Naive thymus-derived CD4-positive, alpha-beta T cell (primary cell): ENCODE measurements at places on chromosomes 7 and 10.

DNA sequence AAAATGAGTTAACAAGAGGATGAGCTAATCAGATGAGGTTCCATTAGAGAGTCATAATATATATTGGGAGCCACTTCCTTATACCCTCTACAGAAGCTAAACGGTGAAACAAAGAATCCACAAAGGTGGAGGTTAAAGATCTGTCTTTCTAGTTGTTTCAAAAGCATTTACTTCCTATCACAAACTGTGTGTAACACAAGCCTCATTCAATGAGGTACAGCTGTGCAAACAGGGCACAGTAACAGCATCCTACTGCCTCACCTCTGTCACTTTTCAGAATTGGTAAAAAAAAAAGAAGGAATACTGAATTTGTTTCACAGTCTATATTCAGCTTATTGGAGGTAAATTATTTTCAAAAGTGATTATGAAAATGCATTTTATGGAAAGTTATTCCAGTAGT, 128.7 kb downstream of the AGMO start:
- no peak for DNase-seq

DNA sequence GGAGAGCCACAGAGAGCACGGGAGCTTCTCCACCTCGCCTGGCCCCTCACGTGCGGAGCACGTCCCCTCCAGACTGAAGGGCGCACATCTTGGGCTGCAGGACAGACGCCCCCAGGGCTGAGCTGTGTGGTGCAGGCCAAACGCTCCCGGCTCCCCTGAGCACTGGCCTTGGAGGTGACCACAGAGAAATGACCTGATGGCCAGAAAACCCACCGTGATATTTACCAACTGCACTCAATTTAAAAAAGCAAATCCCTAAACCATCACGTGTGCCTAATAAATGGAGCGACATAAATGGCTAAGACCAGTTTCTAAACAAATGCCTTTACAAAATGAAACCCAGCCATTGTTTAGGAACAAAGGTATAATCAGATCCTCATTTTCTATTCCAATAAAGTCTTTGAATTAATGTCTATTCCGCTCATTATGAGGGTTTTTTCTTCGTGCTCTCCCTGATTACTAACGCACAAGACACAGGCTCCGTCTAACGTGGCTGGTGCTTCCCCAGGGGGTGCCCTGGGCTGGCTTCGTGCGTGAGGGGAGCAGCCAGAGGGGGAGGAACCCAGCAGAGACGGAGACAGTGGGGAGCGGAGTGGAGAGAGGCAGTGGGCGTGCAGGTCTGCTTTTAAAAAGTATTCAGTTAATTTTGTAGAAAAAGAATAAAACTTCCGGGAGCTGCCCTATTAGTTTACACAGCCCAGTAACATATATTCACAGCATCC, 190.3 kb downstream of the DNAJB6 start:
- DNase-seq = no peak

- no peak for DNase-seq
Observed at GRCh38 chr7:118327174-118327573, 102.7 kb downstream of the ANKRD7 start.

- no peak for DNase-seq
Observed at GRCh38 chr10:120110196-120110595, 217.7 kb downstream of the SEC23IP start.

DNA sequence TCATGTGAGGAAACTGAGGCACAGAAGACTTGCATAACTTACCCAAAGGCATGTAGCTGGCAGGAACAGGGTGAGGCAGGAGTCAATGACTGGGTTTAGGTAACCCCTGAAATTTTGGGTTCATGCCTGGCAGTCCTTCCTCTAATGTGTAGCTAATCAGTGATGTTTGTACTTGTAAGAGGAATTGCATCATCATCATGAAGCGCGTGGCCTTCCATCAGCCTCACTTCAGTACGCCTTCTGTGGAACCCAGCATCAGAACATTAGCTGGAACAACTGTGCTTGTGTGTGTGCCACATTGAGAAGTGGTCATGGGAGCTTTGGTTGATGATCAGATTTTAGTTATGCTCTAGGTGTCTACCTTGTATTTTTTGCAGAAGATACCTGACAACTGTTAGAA, 18.2 kb upstream of the STMP1 start:
- DNase-seq = no peak

DNA sequence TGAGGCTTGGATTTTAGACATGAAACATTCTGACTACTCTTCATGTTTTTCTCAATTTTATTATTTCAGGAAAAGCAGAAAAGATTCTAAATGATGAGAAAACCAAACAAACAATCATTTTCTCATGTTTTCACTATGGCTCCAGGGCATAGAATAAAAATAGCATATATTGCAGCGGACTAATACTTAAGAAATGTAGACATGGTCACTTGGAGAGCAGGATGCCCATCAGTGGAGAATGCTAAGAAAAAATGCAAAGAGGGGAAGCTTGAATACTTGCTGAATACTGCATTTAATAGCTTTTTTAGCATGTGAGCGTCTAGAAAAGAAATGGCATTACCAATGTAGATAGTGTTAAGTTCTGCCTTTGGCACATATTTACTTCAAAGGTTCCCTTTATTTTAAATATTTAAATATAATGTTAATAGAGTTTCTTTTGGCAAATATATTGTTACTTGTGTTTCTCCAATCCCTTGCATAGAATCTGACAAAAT, 107.9 kb downstream of the PPP1R17 start:
- DNase-seq = no peak

DNA sequence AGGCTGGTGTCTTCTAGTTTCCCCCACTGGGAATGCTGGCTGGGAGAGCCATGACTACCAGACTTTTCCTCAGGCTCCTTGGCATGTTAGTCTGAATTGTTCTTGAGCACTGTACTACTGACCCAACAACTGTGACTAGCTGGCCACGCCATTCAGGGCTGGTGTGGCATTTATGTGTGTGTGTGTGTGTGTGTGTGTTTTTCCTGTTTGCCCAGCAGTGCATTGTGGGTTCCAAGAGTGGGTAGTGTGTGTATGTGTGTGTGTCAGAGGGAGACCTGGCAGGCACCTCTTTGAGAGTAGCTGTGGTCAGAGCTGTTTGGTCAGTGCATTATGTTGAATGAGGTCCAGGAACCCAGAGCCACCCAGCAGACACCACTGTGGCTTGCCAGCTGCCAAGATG, 9.2 kb downstream of the PCBD1 start:
- DNase-seq = no peak

GRCh38 chr10:53223851-53224250, 451.3 kb upstream of the MBL2 start:
- DNase-seq = no peak

GRCh38 chr10:28996345-28996744, 292.5 kb upstream of the LYZL1 start:
- no peak for DNase-seq

- no peak for DNase-seq
Observed at GRCh38 chr10:132420981-132421846, 24.2 kb downstream of the PWWP2B start.

GRCh38 chr7:29243910-29244655, 49.5 kb downstream of the CHN2 start:
- no peak for DNase-seq

GRCh38 chr10:28644647-28645046, 32.7 kb upstream of the BAMBI start:
- DNase-seq = no peak

GRCh38 chr7:71361451-71362032, 229.6 kb downstream of the GALNT17 start:
- DNase-seq = no peak

DNA sequence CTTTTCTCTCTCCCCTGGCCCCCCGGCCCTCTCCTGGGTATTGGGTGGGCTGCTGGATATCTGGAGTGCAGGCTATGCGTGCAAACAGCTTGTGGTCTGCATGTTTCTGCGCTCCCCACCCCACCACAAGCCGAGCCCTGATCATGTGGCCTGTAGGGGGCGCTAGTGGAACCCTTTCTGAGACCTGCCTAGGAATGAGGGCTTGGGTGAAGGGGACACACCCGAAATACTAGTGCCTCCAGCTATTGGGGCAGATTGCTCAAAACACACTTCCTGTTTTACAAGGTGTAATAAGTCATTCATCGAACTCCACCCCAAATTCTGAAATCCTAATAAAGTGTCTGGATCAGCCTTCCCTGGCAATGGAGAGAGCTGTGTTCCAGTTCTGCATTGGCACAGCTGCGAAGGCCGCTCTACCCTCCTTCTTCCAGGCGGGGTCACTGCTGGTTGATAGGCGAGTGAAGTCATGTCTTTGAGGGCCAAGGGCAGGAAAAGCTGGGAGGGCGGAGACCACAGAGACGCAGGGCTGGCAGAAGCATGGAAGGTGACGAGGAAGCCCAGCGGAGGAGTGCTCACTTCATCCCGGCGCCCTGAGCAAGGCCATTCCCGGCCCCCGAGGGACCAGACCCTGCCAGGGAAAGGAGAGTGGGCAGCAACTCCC, 19.8 kb upstream of the PRRT4 start:
- peak; percentile 46 for DNase-seq

DNA sequence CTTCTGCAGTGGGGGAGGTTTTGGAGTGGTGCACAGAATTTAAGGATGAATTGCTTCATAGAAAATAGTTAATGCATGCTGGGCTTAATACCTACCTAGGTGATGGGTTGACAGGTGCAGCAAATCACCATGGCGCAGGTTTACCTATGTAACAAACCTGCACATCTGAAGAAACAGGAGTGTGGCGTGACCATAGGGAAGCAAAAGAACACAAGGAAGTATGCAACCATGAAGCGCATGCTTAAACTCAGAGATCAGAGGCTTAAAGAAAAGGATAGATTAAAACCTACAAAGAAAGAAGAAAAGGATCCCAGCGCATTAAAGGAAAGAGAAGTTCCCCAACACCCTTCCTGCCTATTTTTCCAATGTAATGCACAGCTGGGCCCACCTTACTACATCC, 22.0 kb downstream of the CCDC126 start:
- no peak for DNase-seq

GRCh38 chr10:81248886-81249285, 626.1 kb upstream of the NRG3 start:
- DNase-seq = no peak

- no peak for DNase-seq
Observed at GRCh38 chr10:77936697-77937567, 10.4 kb upstream of the DLG5 start.

DNA sequence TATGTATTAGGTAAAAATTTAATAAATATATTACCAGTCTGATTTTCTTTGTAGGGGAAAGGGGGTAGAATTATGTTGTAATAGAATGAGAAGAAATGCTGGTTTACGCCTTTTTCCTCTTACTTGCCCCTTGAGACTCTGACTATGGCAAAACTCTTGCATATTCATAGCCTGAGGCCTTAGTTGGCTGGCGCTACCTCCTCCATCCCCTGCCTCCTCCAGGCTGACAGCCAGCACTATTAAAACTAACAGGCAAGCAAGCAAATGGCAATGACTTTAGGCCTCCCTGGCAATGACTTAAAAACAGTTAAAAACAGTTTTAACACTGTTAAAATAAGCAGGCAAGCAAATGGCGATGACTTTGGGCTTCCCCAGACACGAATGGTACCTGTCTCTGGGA, 14.4 kb downstream of the PKD2L1 start:
- DNase-seq = no peak

DNA sequence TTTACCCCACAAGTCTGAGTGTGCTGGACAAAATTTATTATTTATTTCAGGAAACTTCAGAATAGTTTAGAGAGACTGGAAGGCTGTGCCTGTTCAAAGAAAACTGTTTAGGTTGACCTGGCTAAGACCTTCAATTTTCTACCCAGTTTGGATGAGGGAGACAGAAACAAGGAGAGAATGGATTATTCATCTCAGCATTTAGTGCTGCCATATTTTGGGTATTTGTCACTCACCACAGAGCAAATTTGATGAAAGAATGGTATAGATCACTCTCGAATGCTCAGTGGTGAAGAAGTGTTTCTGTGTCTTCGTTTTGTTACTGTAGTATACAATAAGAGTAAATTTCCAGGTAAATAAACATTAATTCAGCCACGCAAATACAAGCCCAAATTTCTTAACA, 71.8 kb downstream of the SEMA3C start:
- no peak for DNase-seq

DNA sequence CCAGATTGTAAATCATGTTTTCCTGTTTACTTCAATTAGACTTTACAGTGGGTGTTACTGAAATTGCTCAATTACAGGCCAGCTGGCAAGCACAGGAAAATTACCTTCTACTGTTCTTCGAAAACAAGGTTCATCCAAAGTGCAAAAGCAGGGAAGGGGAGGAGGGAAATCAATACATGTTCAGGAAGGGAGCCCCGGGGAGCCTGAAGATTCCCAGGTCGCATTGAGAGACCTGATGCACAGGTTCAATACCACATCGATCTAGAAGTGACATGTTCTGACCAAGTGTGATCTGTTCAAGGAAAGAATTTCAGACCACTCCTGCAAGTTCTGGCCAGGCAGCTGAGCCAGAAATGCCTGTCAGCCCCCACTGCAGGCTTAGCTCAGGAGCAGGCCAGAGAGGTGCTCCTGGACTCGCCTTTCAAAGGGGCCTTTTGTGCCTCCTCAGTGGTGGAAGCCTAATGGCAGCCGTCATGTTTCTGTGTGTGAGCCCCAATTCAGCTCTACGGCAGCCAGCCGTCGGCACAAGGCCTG, 35.9 kb downstream of the FAM53B start:
- no peak for DNase-seq

GRCh38 chr7:11480143-11480542, 351.9 kb downstream of the THSD7A start:
- no peak for DNase-seq

GRCh38 chr7:101278461-101279292, 33.8 kb upstream of the FIS1 start:
- DNase-seq = no peak

DNA sequence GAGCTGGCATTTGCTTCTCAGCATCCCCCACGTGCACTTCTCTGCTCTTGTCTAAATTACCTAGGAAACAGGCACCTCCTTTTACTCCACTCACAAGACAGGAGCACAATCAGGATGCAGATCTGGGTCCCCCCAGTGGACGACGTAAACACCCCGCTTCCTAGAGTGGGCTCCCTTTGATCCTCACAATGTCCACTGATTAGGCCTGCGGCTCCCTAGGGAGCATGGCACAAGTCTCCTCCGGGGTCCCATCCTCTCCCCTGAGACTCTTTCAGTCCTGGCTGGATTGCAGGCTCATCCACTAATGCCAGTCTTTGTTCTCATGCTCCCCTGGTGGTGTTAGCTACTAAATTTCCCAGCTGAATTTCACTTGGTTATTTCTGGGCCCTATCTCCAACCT, 98.3 kb downstream of the GLI3 start:
- no peak for DNase-seq

- DNase-seq = no peak
Observed at GRCh38 chr7:149664666-149665065, 108.7 kb downstream of the ZNF467 start.

GRCh38 chr7:610141-610530, 90.5 kb upstream of the PDGFA start:
- DNase-seq = no peak

- no peak for DNase-seq
Observed at GRCh38 chr10:44818701-44819127, 92.4 kb upstream of the TMEM72 start.

DNA sequence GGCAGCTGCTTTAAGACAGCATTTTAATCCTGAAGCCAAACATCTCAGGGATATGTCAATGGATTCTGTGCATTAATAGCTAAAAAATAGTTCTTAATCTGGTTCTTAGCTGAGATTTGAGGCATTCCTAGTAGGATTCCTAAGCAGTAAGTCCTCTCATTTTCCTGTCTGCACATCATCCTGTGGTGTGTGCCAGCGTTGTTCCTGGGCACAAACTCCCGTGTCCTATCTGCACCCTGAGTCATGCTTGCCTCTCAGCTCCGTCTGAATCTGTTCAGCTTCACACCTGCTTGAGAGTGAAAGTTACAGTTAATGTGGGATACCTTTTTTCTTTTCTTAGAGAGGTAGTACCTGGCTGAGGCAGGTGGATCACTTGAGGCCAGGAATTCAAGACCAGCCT, 19.5 kb downstream of the BAG3 start:
- DNase-seq = no peak
